ENCODE measurements at places on chromosomes 5 and 9.

DNA sequence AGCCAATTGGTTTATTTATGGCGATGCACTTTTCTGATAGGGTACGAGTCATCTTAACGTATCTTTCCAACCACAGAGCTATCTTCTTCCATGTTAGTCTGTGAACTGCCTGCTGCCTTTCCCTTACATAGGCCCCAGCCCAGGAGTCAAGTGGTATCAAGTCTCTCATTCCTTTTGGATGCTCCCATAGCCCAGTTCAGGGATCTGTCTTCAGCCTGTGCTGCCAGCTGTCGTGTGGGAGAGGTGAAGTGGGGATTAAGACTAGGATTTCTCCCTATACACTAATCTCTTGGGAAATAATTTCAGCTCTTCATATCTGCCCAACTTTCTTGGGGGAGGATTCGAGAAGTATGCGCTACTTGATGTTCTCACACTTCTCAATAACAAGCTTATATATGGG, 475.7 kb downstream of the EBF1 start:
- DNase-seq = no peak

DNA sequence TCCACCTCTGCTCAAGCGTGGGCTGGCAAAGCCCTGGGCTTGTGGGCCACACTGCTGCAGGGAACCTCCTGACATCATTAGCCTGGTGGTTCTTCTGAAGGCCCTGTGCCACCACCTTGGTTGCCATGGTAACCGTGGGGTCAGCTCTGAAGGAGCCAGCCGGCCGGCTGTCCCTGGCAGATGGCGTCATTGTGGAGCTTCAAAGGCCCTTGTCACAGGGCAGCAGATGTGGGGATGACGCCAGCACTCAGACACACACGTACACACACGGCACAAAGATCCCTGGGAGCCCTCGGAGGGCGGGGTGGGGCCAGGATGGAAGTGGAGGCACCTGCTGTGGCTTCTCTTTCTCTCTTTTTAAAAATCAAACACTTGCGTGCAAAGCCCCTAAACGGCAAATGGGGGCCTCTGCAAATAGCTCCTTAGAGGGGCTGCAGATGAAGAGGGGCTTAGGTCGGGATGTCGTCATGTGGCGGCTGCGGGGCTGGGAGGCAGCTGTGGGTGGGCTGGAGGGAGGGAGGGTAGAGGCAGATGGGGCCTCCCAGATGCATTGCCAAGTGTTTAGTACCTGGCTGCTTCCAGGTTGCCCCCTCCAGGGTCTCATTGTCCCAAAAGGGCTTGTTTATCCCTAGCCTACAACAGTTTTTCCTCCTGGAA, 19.5 kb upstream of the RPL26L1 start:
- peak; percentile 63 for DNase-seq

GRCh38 chr9:95819636-95820035, 55.9 kb upstream of the ERCC6L2 start:
- DNase-seq = peak; percentile 12

GRCh38 chr5:1515311-1515920, 8.3 kb downstream of the LPCAT1 start:
- DNase-seq = no peak

Data from astrocyte of the hippocampus (primary cell).